ENCODE measurements at places on chromosomes 13 and 19.

GRCh38 chr13:66879988-66880387 lies 350.1 kb downstream of the PCDH9 start:
- no peak for DNase-seq

- no peak for DNase-seq
Observed at GRCh38 chr19:13083627-13084026, 19.0 kb downstream of the LYL1 start.

DNA sequence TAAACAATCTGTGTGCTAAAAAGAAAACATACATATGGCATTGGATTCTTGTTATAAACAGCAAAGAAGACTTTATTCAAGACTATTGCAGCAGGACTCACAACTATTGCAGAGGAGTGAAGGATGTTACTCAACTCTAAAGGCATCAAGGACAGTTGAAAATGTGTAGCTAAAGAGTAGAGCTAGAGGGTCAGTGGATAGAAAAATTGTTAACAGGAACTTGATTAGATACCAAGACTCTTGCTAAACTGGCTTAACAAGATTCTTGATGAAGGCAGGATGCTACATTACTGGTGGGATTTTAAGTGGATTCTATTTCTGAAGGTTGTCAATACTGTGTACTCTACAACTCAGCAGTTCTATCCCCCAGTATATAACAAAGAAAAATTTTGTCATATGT lies 1183.3 kb downstream of the SLITRK1 start:
- DNase-seq = no peak

DNA sequence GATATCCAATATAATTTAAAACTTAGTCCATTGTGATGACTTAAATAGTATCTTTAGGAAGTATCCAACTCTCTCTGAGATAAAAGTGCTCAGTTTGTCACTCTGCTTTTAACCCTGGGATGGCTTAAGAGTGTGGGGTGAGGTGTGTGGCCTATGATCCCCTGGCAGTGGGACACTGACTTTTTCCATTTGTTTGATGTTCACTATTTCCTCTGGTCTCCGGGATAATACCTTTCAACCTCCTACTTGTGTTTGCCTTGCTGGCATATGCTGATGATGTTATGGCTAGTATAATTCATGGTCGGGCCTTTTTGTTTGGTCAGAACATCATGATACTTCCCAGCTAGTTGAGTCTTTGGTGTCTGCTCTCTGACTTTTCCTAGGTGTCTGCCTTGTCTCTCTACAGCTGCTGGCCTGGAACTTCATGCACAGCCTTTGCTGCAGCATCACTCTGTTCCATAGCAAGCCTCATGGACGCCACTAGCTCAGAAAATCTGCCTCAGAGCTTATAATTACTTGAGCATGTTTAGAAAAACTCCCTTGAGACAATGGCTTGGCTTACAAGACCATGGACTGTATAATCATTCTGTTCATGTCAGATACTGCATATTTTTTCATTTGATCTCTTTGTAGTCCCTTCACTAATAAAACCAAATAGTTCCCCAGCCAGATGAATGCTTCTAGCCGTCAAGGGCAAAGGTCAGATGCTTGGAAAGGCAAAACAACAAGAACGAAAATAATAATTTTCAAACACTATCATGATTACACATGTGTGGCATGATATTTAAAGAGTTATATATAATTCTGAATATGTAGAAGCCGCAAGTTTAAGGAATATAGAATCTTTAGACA lies 75.2 kb downstream of the WDFY2 start:
- no peak for DNase-seq

DNA sequence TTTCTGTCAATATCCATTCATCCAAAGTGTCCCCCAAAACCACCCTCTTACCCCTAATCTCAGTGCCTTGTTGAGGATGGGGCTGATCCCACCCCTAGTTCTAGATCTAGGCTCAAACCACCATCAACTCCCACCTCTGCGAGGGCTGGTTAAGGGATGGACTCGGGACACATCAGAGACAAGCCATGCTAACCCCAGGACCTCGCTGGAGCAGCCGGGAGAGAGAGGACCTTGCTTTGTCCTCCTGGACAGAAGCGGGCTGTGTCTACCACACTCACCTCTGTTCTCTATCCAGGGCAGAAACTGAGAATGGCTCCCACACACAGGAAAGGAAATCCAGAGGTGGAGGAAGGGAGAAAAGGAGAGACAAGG lies 90.8 kb upstream of the UQCRFS1 start:
- DNase-seq = no peak
